ENCODE measurements at places on chromosomes 3 and 15. TPM values are rescaled to one million over a fixed set of nuclear protein-coding genes. Genes with fewer than 3 reads are reported as not detected.

GRCh38 chr3:114221165-114221880, 16.1 kb downstream of the ZNF80 start:
- peaks cover 34% of the 10 kb centered on the region for H3K36me3 ChIP-seq
- peak overlapping the region; percentile 98 for H3K27ac ChIP-seq
- H3K4me3 ChIP-seq, result peak overlapping the region; percentile 32
- peaks cover 71% of the 10 kb centered on the region for H3K4me1 ChIP-seq
- peak; percentile 91 for DNase-seq

DNA sequence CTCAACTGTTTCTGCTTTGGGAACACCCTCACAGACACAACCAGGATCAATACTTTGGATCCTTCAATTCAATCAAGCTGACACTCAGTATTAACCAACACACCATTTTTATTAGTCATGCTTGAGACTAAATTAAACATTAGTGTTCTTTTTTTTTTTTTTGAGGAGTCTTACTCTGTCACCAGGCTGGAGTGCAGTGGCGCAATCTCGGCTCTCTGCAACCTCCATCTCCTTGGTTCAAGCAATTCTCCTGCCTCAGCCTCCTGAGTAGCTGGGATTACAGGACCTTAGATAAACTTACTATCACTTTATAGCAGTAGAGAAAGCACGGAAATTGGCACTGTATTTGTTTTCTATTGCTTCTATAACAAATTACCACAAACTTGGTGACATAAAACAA, 2.0 kb upstream of the RAB11A start:
- DNase-seq, result no peak
- H3K4me1 ChIP-seq, result peaks cover 24% of the 10 kb centered on the region
- H3K4me3 ChIP-seq, result no peak overlapping the region
- peaks cover 1% of the 10 kb centered on the region for H3K36me3 ChIP-seq
- H3K27ac ChIP-seq, result no peak overlapping the region

DNA sequence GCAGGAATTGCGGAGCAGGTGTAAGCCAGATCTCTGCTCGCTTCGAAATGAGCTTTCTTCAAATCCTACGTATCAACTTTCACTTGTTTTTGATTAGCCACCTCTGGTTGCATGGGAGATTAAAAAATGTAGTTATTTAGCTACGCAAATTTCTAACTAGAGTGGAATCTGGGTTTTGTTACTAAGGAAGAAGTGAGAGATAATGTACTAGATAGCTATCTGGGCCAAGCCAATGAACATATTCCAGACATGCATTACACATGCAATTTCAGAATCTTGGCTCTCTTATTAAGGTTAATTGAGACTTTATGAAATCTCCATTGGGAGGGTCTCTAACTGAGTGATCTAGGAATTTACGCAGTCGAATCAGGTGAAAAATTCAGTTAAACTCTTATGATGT, 765.7 kb downstream of the DIPK2A start:
- no peak overlapping the region for H3K27ac ChIP-seq
- no peak overlapping the region for H3K4me3 ChIP-seq
- DNase-seq, result no peak
- no peaks in the 10 kb centered on the region for H3K4me1 ChIP-seq

GRCh38 chr15:62498712-62499111, 333.6 kb upstream of the C2CD4B start:
- H3K4me3 ChIP-seq, result no peak overlapping the region
- DNase-seq, result no peak
- no peak overlapping the region for H3K27ac ChIP-seq
- H3K36me3 ChIP-seq, result no peaks in the 10 kb centered on the region
- H3K27me3 ChIP-seq, result peaks cover 2% of the 10 kb centered on the region

DNA sequence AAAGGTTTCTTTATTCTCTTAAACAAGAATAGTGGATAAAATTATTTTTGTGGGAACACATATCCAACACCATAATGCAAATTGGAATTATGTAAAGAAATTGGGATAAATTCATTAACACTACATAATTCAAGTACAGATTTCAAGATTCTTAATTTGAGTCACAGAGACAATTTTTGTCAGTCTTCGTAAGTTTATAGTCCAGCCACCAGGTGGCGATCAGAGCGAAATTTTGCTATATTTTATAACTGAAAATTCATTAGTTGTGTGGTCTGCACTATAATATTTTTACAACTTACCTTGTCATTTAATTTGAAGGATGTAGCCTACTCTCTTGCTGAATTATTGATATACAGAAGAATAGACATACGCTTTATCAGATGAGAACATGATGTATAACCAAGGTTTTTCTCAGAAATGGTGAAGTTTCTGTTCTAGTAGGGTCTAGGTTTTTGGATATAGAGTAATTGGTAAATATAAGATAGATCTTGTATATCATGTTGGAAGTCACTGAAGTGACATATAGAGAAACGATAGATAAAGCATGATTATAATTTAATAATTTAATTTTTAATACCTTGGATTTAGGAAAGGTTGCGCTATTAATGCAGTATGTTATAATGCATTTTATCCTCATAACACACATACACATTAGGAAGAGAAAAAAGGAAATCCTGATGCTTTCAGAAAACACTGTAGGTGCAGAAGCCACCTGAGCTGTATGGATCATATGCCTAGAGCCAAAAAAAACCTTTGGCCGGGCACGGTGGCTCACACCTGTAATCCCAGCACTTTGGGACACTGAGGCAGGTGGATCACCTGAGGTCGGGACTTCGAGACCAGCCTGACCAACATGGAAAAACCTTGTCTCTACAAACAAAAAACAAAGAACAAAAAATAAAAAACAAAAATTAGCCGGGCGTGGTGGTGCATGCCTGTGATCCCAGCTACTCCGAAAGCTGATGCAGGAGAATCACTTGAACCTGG, 31.7 kb downstream of the PLSCR4 start:
- no peaks in the 10 kb centered on the region for H3K36me3 ChIP-seq
- no peak overlapping the region for H3K27ac ChIP-seq
- H3K4me3 ChIP-seq, result no peak overlapping the region
- H3K4me1 ChIP-seq, result no peaks in the 10 kb centered on the region
- peak; percentile 41 for DNase-seq
- H3K27me3 ChIP-seq, result peaks cover 9% of the 10 kb centered on the region

DNA sequence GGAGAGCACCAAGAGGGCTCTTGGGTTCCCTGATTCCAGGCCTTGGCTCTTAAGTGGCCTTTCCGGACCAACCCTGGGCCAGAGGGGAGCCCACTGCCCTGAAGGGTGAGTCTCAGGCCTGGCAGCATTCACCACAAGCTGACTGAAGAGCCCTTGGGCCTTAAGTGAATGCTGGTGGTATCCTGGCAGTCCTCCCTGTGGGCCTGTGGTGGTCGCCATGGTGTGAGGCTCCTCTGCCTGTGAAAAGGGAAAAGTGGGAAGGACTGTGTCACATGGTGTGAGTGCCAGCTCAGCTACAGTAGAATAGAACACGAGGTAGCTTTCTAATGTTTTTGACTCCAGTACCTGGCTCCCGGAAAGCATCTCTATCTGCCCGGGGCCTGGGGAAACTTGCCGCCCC, 15.3 kb downstream of the CHDH start:
- H3K36me3 ChIP-seq, result no peaks in the 10 kb centered on the region
- no peak for DNase-seq
- H3K27ac ChIP-seq, result no peak overlapping the region
- H3K4me3 ChIP-seq, result no peak overlapping the region

DNA sequence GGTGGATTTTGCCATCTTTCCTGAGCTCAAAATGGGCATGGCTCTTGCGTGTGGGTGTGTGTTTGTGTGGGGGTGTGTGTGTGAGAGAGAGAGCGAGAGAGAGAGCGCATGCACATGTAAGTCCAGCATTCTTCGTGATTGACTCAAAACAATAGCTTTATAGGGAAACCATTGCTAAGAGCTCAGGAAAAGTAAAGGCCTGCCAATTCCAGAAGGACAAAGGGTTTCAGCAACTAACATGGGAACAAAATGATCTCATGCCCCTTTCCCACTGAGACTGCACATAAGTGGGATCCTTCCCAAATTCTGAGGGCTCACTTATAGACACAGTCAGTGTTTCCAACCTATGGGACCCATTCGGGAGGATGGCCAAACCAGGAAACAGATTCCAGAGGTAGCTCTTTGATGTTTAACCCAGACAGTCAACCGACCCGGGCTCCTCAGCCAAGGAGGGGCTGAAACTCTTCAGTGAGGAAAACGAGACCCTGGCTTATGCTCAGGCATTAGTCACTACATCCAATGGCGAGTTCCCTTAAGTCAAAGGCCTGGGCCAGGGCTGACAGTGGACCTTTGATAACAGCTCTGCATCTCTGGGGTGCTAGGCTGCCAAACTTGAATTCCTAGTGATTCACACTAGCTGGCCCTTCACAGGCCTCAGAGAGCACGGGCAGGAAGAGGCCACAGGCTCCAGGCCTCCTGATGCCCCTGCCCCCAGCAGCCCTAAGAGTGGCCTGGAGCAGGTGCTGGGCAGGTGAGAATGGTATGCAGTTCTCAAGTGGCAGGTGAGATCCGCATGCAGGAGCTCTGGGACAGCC, 305.0 kb upstream of the C2CD4B start:
- H3K27ac ChIP-seq, result no peak overlapping the region
- no peak for DNase-seq
- peaks cover 5% of the 10 kb centered on the region for H3K27me3 ChIP-seq

Gene GPR149
- not detected for total RNA-seq

DNA sequence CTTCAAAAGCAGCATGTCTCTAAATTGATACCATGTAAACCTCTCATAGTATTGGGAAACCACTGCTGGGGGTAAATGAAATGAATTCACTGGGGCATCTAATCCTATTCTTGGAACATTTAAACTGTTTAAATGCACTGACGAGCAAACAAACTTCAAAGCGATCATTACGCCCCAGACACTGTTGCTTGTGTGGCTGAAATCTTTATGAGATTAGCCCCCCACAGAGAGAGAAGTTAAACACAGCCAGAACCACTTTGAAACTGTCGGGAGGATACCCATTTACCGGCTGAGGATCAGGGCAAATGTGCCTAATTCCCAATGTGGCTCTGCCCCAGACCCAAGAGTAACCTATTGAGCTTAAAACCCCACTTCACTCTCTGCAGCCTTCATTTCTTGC, 308.4 kb upstream of the CDIN1 start:
- no peaks in the 10 kb centered on the region for H3K36me3 ChIP-seq
- no peak overlapping the region for H3K4me3 ChIP-seq
- no peaks in the 10 kb centered on the region for H3K4me1 ChIP-seq
- H3K27ac ChIP-seq, result no peak overlapping the region
- no peak for DNase-seq
- H3K27me3 ChIP-seq, result no peaks in the 10 kb centered on the region

DNA sequence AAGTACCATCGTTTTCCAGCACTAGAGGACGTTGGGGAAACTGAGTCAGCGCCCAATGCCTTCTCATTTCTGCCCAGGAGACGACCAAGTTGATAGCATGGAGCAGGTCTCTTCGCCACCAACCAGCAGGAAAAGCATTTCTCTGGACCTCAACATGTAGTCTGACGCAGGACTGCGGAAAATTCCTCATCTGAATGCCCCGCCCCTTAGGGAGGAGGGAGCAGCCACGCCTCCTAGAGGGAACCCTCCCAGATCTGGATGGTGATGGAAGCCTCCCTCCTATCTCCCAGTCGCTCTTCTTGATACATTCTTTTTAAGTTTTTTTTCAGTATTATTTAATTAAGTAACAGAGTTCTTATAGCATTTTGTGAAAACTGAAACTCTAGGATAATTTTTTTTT, 17.4 kb upstream of the MINDY4B start:
- no peak overlapping the region for H3K27ac ChIP-seq
- no peak for DNase-seq
- H3K4me1 ChIP-seq, result peaks cover 6% of the 10 kb centered on the region
- no peak overlapping the region for H3K4me3 ChIP-seq
- H3K27me3 ChIP-seq, result peaks cover 42% of the 10 kb centered on the region

GRCh38 chr3:183823963-183824362, 1.4 kb downstream of the MAP6D1 start:
- peaks cover 15% of the 10 kb centered on the region for H3K4me1 ChIP-seq
- H3K36me3 ChIP-seq, result no peaks in the 10 kb centered on the region
- no peak for DNase-seq

DNA sequence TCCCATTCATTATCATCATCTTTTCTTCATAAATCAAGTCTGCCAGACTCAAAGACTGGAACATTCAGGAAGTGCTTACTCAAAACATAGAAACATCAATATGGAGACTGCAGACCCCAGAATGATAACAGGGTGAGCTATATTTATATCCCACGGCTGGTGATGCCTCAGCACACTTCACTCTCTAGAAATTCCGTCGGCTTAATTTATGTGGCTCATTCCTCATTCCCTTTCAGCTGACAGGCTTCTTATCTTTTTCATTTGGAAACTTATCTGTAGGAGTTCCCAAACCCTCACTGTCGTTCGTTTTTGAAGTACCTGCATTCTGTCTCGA, 45.5 kb downstream of the RFTN1 start:
- peak overlapping the region; percentile 71 for H3K27ac ChIP-seq
- peaks cover 72% of the 10 kb centered on the region for H3K36me3 ChIP-seq
- peak overlapping the region; percentile 14 for H3K4me3 ChIP-seq
- H3K4me1 ChIP-seq, result peaks cover 48% of the 10 kb centered on the region
- no peaks in the 10 kb centered on the region for H3K27me3 ChIP-seq

Gene CD86
- total RNA-seq, result 25.3 TPM

- no peak overlapping the region for H3K4me3 ChIP-seq
- no peaks in the 10 kb centered on the region for H3K27me3 ChIP-seq
- peaks cover 3% of the 10 kb centered on the region for H3K36me3 ChIP-seq
Measured at GRCh38 chr15:64667736-64668161, 107.6 kb downstream of the RBPMS2 start.

DNA sequence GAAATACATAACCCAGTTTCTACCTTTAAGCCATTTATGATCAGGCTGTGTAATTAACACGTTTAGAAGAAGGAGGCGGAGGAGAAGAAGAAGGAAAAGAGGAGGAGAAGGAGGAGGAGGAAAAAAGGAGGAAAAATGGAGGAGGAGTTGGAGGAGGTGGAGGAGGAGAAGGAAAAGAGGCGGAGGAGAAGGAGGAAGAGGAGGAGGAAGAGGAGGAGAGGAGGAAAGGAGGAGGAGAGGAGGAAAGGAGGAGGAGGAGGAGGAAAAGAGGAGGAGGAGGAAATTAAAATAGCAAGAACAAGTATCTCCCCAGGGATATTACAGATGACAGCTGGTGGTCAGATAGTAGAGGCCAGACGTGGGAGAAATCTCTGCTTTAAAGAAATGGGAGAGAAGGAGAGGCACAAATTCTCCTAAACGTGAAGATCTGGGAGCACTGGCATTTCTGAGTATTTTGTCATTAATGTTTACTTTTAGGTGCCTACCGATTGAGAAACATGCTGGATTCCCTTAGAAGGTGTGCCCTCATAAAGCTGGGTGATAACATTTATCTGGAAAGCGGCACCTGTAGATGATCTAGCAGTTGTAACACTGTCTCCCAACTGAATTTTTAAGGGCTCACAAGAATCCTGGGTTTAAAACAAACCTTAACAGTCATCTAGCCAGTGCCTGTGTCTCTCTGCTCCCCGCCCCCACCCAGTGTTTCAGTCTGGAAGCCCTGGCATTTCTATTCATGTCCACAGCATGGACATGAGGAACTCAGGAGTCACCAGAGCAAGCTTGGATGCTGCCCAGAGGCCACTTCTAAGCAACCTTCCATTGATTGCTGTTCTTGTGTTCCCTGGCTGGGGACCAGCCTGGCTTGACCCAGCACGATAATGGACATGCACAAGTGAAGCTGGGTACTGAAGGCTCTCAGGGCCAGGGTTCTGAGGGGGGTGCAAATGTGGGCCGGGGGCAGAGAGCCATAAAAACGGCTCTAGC, 75.2 kb downstream of the CHRNA7 start:
- H3K27ac ChIP-seq, result no peak overlapping the region
- H3K4me1 ChIP-seq, result no peaks in the 10 kb centered on the region
- no peaks in the 10 kb centered on the region for H3K36me3 ChIP-seq
- DNase-seq, result no peak
- H3K4me3 ChIP-seq, result no peak overlapping the region
- H3K27me3 ChIP-seq, result peaks cover 24% of the 10 kb centered on the region

- H3K4me3 ChIP-seq, result no peak overlapping the region
- peaks cover 22% of the 10 kb centered on the region for H3K27me3 ChIP-seq
- H3K27ac ChIP-seq, result no peak overlapping the region
- no peak for DNase-seq
Measured at GRCh38 chr3:120903221-120903620, 4.8 kb upstream of the STXBP5L start.

Gene EAF2
- 19.9 TPM for total RNA-seq

Data from activated CD8-positive, alpha-beta memory T cell treated with anti-CD3 and anti-CD28 coated beads, Interleukin-2, amount 10 ng/mL, durations not matched to agents 7 days and 5 days (primary cell).